ENCODE measurements at places on chromosomes 6 and 20. TPM values are rescaled to one million over a fixed set of nuclear protein-coding genes. Genes with fewer than 3 reads are reported as not detected.

Gene CD40
- total RNA-seq: 0.71 TPM

Gene SYNDIG1
- not detected for total RNA-seq

Gene ATP9A
- 0.10 TPM for total RNA-seq

Gene ESR1
- total RNA-seq: 7.6 TPM

Gene ENPP3
- not detected for total RNA-seq

Gene CFAP206
- not detected for total RNA-seq

Gene KCNG1
- total RNA-seq: not detected

Gene FOXA2
- not detected for total RNA-seq

Gene ZKSCAN4
- total RNA-seq: 8.3 TPM

Gene C20orf204
- 2.7 TPM for total RNA-seq

Gene OPRM1
- not detected for total RNA-seq

Gene LY6G6D
- total RNA-seq: not detected

Gene APCDD1L
- total RNA-seq: not detected

Gene HLA-DQA2
- total RNA-seq: not detected

Gene CST4
- not detected for total RNA-seq

Gene BEND6
- total RNA-seq: not detected

Gene RAB44
- total RNA-seq: 0.07 TPM

Gene SLC2A10
- not detected for total RNA-seq

Gene FAM184A
- 5.4 TPM for total RNA-seq

Gene KIAA0408
- 4.1 TPM for total RNA-seq

Gene NKAPL
- total RNA-seq: 0.20 TPM

Gene DAAM2
- not detected for total RNA-seq

Gene FILIP1
- total RNA-seq: not detected

Gene GNMT
- 0.45 TPM for total RNA-seq

Gene STMN3
- total RNA-seq: 48.9 TPM

Gene AGPAT4
- total RNA-seq: 7.9 TPM

Gene MYH7B
- total RNA-seq: 0.22 TPM

Gene HDDC2
- total RNA-seq: 55.3 TPM

Gene EIF2S2
- total RNA-seq: 83.1 TPM

Gene EDN3
- total RNA-seq: not detected

Gene PGC
- not detected for total RNA-seq

All from activated naive CD4-positive, alpha-beta T cell treated with anti-CD3 and anti-CD28 coated beads, Interleukin-2, amount 10 ng/mL, durations not matched to agents 5 hours and 36 hours (primary cell).